Astrocyte (in vitro differentiated cells and primary cell): ENCODE measurements at places on chromosomes 12 and 14. TPM values are rescaled to one million over a fixed set of nuclear protein-coding genes. Genes with fewer than 3 reads are reported as not detected.

Gene CLEC1A
- total RNA-seq = not detected in 2 replicates

Gene TCL1A
- not detected in 2 replicates for total RNA-seq

Gene PTPRB
- 2.2 and 2.5 TPM in 2 replicates for total RNA-seq

Gene SLC6A12
- total RNA-seq = 2.6 and 3.0 TPM in 2 replicates

Gene IFT43
- 29.4 and 35.2 TPM in 2 replicates for total RNA-seq

Gene PIP4K2C
- total RNA-seq = 43.3 and 43.6 TPM in 2 replicates

Gene RIPK3
- 0.58 and 0.95 TPM in 2 replicates for total RNA-seq

Gene NOS1
- total RNA-seq = 0.05 TPM in 1 of 2 replicates, not detected in the other

Gene PCK2
- 73.8 and 101 TPM in 2 replicates for total RNA-seq

Gene NGB
- not detected in 2 replicates for total RNA-seq

Gene PPP4R4
- total RNA-seq = 6.0 and 7.5 TPM in 2 replicates

Gene AEBP2
- total RNA-seq = 39.8 and 41.7 TPM in 2 replicates

Gene PRPH
- total RNA-seq = not detected in 2 replicates

Gene GPR68
- 0.38 and 0.50 TPM in 2 replicates for total RNA-seq

Gene DPY19L2
- total RNA-seq = 6.5 and 7.3 TPM in 2 replicates

Gene RILPL2
- total RNA-seq = 1.4 TPM in 2 replicates

Gene NUBPL
- total RNA-seq = 8.2 and 9.0 TPM in 2 replicates

Gene VDR
- total RNA-seq = 6.1 and 6.6 TPM in 2 replicates

Gene AICDA
- not detected in 2 replicates for total RNA-seq

Gene AHNAK2
- 34.3 and 44.7 TPM in 2 replicates for total RNA-seq

Gene NINJ2
- not detected in 2 replicates for total RNA-seq

Gene HVCN1
- 0.94 and 1.0 TPM in 2 replicates for total RNA-seq

Gene ZNF84
- total RNA-seq = 28.7 and 33.7 TPM in 2 replicates

Gene P2RX2
- total RNA-seq = not detected in 2 replicates

Gene KLRF1
- not detected in 2 replicates for total RNA-seq

Gene HELB
- total RNA-seq = 4.1 and 4.5 TPM in 2 replicates

Gene SDSL
- 9.5 and 10.5 TPM in 2 replicates for total RNA-seq

Gene STK38L
- total RNA-seq = 114 and 115 TPM in 2 replicates
